Muscle of back (tissue), 13 donors: ENCODE measurements at places on chromosomes 1 and 21. TPM values are rescaled to one million over a fixed set of nuclear protein-coding genes. Genes with fewer than 3 reads are reported as not detected.
A peak's percentile ranks its signal among the peaks of the same experiment; 100 is the strongest.

The WDR47 gene
- polyA plus RNA-seq, result 13.3 TPM

- DNase-seq, result no peak
Measured at GRCh38 chr1:213387380-213388015, 336.5 kb downstream of the RPS6KC1 start.

DNA sequence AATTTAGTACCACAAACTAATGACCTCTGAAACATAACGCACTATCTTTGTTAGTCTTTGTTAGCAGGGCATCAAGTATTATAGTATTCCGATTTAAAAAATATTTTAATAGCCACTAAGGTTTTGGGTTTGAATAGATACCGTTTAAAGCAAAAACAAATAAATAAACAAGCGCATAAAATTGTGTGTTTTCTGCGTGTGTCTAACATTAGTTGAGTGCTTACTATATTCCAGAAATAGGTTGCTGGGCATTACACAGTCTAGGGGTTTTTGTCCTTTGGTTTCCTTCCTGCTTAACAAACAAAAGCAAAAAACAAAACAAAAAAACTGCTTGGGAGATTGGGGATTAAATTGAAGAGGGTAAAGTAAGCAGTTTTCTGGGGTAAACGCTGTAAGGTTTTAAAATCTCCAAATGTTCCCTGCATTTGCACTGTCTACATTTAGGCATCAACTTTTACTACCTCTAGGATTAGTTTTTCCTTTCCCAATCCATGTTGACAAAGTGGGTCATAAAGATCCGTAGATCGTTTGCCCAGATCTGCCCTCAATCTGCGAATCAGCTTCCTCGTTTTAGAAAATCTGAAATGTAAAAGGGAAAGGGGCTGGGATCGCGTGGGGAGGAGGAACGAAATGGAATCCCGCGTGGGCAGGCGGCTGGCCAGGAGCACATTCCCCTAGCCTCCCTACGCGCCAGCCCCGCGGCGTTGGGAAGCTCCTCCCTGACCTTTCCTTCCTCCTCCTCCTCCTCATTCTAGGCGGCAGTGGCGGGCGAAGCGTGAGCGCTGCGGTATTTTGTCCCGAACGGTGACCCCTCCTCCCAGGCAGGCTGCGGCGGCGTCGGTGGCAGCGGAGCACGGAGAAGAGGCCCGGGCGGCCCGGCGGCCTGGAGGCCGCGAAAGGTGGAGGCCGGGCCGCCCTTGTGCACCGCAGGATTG, at the start of gene KCTD3:
Gene KCTD3, plus strand, starts transcription at position 749 of the 935 bp plus-strand sequence. CDS start 382 bp downstream, outside the sequence.
- peak; percentile 95 for DNase-seq

DNA sequence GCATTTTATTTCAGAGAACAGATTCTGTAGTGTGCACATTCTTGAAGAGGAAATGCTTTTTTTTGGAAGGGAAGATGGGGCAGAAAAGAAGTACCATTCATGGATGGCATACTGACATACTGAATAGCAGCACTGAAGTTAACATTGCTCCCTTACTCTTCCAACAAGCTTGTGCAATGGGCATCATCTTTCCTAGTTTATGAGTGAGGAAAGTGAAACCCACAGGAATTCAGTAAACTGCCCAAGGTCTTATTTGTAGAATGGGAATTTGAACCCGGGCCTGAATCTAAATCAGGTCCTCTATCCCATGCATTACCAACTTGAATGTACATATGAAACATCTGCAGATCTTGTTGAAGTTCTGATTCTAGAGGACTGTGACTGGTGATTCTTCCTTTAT, 215.7 kb upstream of the FGGY start:
- DNase-seq, result no peak

DNA sequence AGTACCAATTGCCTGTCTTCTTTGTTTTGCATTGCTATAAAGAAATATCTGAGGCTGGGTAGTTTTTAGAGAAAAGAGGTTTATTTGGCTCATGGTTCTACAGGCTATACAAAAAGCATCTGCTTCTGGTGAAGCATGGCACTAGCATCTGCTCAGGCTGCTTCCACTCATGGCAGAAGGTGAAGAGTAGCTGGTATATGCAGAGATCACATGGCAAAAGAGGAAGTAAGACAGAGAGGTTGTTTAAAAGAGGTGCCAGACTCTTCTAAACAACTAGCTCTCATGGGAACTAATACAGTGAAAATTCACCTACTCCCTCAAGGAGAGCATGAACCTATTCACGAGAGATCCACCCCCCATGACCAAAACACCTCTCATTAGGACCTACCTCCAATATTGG, 56.7 kb upstream of the GUCA2B start:
- no peak for DNase-seq

DNA sequence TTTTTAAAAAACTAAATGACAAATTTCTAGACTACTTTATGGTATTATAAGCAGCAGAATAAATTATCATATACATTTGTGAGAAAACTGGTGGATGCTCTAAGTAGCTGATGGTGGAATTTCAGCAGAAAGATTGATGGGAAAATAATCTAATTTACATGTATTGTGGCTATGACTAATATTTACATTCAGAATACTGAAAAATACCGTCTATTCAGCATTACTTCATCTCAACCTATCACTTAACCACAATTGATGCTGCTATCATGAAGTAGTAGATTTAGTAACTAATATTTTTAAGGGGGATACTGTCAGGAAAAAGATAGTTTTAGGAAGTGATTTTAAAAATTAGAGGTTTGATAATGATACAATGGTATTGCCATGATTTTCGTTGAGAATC, 137.9 kb downstream of the IFI44 start:
- DNase-seq, result peak; percentile 7

DNA sequence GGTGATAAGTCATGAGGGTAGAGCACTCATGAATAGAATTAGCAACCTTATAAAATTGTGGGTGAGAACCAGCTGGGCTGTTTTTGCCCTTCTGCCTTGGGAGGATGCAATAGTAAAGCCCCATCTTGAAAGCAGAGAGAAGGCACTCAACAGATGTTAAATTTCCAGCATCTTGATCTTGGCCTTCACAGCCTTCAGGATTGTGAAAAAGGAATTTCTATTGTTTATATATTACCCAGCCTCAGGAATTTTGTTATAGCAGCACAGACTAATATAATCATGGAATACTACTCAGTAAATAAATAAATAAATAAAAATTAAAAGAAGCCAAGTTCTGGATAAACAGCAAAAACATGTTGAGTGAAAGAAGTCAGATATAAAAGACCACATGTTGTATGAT, 175.2 kb downstream of the KCNT2 start:
- DNase-seq, result no peak
